ENCODE measurements at places on chromosomes 12 and 14.

GRCh38 chr14:51357250-51357649 is 117.2 kb downstream of the TMX1 start:
- DNase-seq: no peak

DNA sequence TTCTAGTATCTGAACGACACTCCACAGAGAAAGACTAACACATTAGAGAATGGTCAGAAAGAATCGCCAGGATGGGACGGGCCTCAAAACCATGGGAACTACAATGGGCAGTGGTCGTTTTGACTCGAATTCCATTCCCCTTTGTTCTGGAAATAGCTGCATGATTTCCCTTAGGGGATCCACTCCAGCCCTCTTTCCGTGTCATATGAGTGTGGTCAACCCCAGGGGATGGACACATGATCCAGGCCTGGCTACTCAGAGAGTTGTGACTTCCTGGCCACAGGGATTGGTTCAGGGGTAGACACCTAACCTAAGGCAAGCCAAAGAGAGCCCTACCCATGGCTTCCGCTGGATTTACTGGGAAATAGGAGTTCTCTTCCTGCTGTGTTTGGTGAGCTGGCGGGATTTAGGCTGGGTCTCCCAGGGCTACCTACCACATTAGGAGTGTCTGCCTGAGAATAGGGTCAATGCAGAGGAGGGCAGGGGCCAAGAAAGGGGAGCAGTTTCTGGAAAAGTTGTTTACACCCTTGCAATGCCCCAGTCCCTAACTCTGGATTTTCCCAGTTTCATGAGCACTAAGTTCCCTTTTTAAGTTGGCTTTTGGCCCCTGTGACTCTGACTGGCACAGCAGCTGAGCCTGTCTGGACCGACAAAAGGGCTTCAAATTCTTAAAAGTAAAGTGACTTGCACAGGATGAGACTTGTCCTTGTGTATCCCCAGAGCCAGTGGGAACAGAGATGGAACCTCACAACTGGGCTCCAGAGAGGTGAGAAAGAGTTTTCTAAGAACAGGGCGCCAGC is 28.1 kb upstream of the GPATCH2L start:
- DNase-seq: no peak

- no peak for DNase-seq
These were observed 891 bp downstream of the SPRYD4 start for GRCh38 chr12:56469007-56469930.

GRCh38 chr12:89340861-89341260 is 11.4 kb downstream of the DUSP6 start:
- no peak for DNase-seq

DNA sequence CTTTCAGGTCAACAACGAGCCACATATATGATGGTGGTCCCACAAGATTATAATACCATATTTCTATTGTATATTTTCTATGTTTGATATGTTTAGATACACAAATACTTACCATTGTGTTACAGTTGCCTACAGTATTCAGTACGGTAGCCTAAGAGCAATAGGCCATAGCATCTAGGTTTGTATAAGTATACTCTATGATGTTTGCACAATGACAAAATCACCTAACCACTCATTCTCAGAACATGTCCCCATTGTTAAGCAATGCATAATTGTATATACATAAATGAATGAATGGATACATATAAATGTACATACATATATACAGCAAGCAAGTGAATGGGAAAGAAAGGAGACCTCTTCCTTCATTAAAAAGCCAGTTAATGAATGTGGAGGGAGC is 23.8 kb downstream of the TMTC1 start:
- DNase-seq: no peak

- DNase-seq: no peak
These were observed 188.1 kb downstream of the SLC5A8 start for GRCh38 chr12:101021911-101022388.

DNA sequence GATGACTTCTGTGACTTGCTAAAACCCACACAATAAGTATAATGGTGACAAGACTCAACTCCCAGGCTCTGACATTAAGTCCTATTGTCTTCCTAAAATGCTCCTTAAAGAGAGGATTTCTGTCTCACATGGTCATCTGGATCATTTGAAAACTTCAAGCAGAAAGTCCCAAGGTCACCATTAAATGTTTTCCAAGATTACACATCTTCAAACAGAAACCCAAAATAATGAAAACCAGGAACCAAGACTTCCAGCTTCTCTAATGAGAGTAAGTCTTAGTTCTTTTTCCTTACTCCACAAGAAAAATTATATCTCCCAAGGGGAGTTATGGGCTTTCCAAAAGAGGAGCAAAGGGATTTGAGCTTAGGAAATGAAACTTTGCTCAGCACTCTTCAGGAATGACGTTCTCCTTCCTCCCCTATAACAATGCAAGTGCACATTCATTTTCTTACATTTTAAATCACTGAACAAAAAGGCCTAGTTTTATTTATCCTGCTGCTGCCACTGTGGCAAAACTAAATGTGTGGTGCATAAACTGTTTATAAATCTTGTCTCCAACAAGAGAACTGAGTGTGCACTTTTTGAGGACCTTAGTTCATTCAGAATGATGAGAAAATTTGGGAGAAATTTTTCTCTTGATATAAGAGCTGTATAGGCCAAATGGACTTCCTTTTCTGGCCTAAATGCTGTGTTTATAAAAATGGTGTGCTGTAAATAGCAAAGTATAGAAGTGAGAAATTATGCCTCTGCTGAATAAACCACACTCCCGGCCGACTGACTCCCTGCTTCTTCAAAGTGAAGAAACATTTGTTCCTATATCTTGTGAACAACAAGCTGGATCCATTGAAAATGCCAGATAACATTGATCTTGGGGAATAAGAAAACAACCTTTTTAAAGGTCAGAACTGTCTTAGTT is 148.4 kb upstream of the PLEKHG7 start:
- DNase-seq: no peak

GRCh38 chr12:52498946-52499345 is 5.9 kb upstream of the KRT6A start:
- DNase-seq: no peak

- no peak for DNase-seq
These were observed 184.9 kb upstream of the FLRT2 start for GRCh38 chr14:85344847-85345570.

Measured in memory B cell (primary cell).